ENCODE measurements at places on chromosomes 16 and 17.

DNA sequence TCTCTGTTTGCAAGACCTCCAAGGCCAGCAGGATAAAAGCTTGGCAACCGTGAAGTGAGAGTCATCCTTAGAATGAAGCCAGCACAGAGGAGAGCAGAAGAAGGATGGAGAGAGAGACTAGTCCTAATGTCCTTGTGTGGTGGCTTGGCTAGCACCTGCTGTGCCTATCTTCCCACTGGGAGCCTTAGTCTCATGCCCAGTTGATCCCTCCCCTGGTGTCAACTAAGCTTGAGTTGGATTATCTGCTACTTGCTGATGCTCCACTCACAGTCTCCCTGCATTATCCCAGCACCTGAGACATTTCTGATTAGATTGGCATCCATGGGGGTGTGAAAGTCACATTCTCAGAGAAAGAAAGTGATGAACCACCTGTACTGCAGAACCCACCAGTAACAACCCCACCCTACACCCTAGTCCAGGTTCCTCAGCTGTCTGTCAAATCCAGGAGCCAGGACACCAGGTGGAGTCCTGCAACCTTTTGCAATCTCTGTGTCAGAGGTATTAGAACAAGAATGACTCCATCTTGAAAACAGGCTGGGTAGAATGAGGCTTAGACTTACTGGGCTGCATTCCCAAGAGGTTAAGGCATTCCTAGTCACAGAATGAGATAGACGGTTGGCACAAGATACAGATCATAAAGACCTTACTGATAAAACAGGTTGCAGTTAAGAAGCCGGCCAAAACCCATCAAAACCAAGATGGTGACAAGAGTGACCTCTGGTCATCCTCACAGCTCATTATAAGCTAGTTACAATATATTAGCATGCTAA is 460.2 kb upstream of the C16orf82 start:
- DNase-seq = no peak

GRCh38 chr17:31101943-31102342 is 7.2 kb downstream of the NF1 start:
- DNase-seq = no peak

GRCh38 chr16:65429504-65430181 is 307.8 kb upstream of the CDH11 start:
- DNase-seq = no peak

DNA sequence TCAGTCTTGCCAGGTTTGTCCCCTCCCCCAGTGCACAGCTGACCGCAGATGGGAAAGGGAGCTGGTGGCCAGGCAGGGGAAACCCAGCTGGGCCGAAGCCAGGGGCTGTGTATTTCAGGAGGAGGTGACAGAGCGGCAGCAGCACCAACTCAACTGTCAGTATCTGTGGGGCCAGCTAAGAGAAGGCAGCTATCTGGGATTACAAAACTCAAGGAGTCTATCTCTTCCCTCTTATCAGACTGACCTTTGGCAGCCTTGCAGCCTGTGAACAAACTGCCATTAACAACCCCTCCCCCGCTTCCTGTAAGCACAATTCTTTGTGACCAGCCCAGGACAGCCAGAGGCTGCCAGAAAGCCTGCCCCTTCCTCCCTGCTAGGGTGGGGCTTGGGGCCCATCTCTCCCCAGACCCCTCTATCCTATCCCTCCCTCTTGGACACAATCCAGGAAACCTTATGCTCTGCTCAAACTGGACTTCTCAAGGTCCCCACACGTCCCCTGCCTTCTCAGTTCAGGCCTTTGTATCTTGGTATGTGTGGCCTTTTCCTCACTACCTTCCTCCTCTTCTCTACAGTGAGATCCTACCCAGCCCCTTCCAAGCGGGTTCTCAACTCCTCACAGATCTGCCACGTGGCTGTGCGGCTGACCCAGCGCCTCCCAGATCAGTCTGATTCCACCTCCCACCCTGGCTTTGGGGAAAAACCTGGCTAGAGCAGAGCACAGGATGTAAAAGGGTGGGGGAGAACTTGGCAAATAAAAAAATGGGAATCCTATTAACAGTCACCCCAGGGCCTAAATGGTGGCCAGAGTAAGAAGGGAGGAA is 10.5 kb downstream of the ST3GAL2 start:
- peak; percentile 68 for DNase-seq

DNA sequence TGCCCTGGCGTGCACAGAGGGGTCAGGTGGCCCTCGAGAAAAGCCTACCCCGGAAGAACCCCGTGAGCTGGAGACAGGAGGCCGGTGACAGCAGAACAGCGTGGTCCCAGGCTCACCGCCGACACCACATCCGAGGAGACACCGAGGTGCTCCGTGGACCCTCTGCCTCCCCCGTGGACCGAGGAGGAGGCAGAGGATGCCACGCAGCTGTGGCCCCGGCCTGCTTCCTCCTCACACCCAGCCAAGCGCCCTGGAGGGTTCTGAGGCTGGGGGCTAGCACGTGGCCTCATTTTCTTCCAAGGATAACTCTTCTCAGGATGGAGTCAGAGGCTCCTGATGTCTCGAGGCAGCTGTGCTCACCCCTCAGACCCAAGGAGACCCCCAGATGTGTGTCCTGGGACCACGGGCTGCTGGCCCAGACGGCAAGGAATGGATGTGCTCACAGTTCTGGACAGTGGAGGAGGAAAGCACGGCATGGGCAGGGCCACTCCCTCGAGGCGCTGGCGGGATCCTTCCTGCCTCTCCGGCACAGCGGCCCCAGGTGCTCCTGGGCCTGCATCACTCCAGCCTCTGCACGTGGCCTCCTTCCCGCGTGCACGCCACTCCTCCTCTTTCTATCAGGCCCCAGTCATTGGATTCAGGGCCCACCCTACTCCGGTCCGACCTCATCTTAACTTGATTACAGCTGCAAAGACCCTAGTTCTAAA is 4.4 kb upstream of the PVALEF start:
- no peak for DNase-seq

DNA sequence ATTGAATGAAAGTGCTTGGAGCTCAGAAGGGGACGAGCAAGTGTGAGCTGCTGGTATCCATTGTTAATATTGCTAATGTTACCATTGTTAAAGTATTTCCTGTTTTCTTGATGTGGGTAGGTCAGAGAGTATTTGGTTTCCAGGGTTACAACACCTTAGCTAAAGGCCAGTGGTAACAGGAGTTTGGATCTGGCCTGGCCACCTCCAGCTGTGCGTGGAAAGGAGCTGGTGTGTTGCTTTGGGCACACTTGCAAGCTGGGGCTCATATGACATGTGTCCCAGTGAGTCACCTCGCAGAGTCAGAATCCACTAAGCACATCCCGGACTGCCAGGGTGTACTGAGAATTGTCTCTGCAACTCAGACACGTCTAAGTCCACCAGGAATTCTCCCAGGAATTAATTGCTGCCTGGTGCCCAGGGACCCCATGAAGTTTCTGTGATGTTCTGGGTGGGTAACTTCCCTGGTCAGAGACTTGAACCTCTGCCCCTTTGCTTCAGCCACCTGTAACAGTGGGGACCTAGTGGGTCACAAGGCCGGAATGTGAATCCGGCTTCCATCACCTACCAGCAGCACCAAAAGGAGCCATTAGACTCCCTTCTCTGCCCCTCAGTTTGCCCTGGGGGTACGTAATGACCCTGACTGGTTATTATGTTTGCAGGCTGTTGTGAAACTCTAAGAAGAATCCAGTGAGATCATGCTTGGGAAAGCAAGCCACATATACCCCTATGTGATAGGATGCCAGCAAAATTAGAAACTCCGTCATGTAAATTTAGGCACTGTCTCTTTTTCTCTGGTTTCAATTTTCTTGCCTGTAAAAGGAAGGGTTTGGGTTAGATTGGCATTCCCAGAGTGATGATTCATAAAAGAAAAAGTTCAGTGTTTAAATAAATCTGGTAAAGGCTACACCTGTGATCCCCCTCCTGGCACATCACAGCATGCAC is 12.8 kb downstream of the SLC6A2 start:
- DNase-seq = peak; percentile 9

GRCh38 chr16:84067640-84068039 is 25.0 kb upstream of the SLC38A8 start:
- DNase-seq = no peak

GRCh38 chr16:90053902-90054500 is 23.1 kb downstream of the PRDM7 start:
- DNase-seq = no peak

DNA sequence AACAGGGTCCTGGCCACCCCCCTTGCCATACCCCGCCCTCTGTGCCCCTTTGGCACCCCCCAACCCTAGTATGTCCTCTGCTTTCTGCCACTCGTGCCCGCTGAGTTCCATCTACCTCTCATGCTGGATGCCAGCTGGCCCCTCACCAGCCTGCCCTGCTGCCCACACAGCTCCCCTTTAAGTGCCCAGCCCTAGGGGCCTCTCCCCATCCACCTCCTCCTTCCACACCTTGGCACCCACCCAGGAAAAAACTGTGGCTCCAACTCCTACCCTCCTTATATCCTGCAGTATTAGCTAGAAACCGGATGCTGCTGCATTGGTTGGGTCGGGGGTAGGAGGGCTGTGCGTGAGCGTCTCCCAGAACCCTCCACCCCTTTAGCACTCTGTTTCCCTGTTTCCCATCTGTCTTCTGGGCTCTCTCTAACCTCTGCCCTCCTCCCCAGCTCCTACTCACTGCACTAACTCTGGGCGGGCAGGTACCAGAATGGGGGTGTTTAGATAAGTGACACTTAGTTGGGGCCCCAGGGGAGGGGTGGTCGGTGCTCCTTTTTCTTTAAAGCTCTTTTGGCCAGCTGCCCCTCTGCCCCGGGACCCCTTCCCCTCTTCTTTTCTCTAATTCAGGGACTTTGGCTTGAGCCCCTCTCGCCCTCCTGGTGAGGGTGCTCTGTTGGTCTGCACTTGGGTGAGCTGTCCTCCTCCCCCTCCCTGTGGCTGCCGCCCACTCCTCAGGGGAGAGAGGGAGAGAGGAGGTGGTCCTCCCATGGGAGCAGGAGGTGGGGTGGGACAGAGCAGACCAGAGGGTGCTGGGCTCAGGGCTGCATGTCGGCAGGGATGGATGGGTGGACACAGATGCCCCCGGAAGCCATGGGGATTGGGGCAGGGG is 9.9 kb downstream of the NR1D1 start:
- no peak for DNase-seq

- no peak for DNase-seq
Measured at GRCh38 chr16:81707411-81708265, 71.5 kb upstream of the PLCG2 start.

DNA sequence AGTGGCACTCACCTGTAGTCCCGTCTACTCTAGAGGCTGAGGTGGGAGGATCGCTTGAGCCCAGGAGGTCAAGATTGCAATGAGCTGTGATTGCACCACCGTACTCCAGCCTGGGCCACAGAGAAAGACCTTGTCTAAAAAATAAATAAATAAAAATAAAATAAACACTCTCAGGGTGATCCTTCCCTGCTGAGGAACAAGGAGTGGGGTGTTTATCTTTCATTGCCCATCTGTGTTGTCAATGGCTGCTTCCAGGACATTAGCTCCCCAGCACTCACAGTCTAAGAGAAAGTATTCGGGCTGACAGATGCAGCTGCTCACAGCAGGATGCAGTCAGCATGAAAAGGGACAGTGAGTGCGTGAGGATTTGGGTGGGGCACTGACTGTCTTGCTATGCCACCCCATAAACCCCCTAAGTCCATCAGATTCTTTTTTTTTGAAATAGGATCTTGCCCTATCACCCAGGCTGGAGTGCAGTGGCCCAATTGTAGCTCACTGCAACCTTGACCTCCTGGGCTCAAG is 31.3 kb upstream of the RBBP6 start:
- no peak for DNase-seq

DNA sequence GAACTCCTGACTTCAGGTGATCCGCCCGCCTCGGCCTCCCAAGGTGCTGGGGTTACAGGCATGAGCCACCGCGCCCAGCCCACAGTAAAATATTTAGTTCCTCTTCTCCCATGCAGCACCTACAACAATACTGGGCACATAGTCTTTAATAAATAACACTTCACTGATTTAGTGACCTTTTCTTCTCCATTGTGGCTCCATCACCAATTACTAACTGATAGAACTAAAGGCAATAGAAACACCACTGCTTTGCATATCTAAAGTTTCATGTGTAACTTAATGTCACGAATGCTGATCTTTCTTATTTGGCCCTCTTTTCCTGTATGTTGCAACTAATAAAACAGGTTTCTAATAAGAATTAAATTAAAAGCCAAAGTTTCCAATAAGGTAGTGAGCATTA is 38.9 kb downstream of the TRIM37 start:
- DNase-seq = no peak

- DNase-seq = no peak
Measured at GRCh38 chr17:30952638-30953393, 18.0 kb upstream of the RNF135 start.

DNA sequence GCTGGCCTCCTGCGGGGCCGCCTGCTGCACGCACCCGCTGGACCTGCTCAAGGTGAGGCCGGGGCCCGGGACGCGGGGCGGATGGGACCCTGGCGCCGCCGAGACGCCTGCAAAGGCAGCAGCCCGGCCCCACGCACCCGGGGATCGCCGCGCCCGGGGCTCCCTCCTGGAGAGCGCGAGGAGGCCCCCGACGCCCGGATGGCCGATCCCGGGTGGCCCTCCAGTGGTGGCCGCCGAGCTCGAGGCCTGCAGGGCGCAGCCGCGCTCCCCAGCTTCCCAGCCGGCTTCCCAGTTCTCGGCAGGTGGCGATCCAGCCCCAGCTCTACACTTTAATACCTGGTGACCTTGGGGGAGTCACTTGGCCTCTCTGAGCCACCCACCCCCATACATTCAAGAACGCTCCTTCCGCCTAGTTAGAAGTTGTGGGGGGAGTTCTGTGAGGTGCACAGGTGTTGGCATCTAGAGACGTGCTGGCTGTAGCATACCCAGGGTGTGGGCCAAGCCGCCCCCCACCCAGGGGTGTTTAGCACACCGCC is 452 bp downstream of the SLC25A10 start:
- DNase-seq = no peak

DNA sequence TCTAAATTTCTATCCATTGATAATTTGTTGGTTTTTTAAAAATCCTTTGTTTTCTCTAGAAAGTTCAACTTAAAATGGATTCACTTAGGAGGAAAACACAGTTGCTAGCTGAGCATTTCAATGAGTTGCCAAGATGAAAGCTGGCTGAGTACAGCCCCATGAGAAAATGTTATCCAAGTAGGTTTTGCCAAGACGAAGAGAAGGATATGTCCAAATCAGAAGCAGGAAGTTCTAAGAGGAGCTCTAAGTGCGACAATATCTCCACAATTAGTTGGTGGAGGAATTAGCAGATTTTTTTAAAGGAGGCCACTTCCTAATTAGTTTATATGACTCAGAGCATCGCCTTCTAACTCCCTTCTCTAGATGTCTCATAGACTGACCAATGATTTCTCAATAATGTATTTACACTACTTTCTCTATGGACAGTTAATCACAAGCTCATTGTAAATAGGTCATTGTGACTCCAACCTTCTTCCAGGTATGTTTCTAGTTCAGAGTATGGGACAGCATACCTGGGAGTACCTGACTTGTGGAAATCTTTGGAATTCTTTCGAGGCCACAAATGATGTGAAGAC is 873.3 kb upstream of the SOX9 start:
- no peak for DNase-seq

DNA sequence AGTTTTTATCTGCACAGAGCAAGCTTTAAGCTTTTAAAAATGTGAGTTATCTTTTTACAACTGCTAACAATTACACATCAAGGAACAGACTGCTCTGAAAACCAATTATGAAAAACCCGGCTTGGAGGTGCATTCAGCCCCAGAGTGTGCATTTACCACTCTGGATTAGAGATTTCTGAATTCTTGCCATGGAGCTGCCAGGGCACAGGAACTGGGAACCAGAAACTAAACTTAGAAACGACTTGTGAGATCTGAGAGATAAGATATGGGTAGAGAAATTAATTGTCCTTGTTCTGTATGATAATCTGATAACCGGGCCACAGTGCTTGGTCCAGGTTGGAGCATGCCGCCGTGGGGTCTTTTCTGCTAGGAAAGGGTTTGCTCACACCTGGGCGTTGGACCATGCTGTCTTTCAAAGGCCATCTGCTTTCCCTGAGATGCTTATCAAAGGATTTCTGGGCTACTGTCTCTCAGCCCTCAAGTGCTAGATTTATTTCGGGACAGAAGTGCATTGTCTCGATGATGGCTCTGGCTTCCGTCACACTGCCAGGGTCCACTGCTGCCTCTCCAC is 210.0 kb downstream of the MAF start:
- DNase-seq = no peak
